Stimulated activated CD4-positive, alpha-beta T cell treated with anti-CD3 and anti-CD28 coated beads, Interleukin-4, amount 100 ng/mL, for 4 hours (primary cell): ENCODE measurements at places on chromosomes 2 and 18.
A peak's percentile ranks its signal among the peaks of the same experiment; 100 is the strongest.

- no peak for DNase-seq
Measured at GRCh38 chr2:147847746-147848391, 3.0 kb downstream of the ACVR2A start.

DNA sequence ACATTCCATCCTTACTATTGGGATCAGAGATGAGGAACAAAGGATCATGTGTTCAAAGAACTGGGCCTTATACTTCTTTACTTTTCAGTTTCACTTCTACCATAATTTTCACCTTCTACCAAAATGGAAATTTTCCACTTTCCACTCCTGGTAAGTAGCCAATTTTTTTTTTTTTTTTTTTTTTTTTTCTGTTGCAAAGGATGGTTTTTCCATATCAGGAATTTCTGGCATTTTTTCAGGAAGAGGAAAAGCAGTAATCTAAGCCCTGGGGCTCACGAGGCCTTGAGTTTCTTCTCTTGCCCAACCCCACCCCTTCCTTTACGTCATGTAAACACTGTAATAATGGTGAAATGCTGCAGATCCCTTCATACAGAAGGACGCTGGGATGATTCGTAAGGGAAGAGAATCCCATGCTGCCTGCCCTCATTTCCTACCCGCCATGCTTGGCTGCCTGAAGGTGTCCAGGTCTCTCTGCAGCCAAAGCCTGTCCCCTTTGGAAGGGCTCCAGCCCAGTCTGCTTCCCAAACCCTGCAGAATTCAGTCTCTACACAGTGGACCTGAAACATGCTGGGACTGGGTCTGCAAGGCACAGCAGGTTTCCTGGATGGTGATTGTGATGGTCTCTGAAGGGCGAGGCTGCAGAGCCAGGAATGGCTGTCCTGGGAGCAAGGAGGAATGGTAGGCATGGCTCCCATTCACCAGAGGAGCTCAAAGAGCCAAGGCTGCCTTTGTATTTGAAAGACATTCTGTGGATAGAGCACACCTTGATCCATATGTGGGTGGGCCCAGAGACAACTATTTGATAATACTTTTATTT, 57.0 kb downstream of the EFR3B start:
- no peak for DNase-seq

DNA sequence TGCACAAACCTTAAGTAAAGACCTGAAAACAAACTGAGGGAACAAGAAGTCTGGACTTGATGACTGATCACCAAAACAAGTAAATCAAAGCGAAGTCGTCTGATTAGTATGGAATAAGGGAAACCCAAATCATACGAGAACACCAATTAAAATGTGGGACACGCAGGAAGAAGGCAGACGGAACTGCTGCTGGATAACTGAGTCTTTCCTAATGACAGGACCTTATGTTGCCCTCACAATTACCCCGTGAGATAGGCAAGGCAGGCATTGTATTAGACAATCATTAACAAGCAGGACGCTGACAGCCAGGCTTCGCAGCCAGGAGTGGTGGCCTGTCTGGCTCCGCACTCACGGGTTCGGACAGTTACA, 614 bp upstream of the COQ10B start:
- DNase-seq, result no peak

GRCh38 chr18:51952844-51953243, 387.2 kb upstream of the DCC start:
- DNase-seq, result no peak

DNA sequence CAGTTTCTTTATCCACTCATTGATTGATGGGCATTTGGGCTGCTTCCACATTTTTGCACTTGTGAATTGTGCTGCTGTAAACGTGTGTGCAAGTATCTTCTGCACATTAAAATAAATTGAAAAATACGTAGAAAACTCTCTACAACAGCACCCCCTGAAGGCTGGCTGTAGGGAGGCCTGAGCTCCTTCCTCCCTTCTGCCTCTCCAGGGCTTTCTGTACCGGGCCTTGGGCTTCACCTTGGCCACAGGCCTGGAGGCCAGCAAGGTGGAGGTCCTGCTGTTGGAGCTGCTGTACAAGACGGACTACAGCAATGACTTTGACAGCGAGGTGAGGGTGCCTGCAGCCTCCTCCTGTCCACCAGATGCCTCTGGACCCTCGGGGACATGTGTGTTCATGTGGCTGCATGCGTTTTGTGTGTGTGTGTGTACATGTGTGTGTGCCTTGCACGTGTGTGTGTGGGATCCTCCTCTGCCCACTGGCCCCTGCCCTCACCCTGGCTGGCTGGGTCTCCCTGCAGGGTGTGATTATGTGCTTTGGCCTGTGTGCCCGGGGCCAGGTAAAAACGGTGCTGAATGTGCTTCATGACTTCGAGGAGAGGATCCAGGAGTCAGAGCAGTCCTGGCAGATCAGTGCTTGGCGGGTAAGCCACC, 29.2 kb downstream of the MROH2A start:
- DNase-seq, result no peak

DNA sequence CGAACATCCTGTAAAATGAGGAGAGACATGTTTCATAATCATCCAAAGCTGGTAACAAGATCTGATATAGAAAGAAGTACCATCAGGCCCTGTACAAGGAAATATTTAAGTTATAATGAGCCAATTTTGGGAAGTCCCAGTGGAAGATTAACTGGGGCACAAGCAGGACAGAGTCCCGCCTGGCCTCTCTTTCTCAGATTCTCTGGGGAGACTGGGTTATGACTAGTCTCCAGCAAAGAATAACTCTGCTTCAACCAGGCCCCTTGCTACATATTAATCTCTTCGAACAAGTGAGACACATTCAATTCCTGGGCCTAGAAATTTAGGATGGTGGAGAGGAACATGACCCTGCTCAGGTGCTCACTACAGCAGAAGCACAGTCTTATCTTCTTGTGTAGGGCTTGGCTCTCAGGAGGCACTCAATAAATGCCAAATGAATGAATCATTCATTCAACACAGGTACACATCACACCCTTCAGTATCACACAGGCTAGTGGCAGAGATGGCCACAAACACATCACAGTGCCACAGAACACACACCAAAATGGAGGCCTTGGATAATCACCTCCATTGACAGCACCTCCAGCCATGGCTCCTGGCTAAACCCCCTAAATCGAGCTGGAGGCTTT, 46.4 kb upstream of the RNF152 start:
- no peak for DNase-seq

DNA sequence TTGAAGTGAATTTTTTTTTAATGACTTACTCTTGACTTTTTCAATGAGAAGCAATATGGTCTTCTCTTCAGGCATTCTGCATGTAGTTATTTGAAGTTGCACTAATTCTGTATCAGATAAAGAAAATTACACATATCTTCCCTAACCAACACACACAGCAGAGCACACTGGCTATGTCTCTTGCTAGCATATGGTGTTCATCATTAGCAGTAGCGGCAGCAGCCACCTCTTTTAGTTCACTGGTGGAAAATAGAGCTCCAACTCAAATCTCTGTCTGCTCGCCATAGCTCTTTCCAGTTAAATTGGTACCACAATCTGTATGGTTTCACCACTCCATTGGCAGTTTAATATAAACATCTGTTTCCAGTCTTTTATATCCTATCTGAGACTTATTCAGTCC, 278.1 kb upstream of the ZEB2 start:
- DNase-seq, result no peak

DNA sequence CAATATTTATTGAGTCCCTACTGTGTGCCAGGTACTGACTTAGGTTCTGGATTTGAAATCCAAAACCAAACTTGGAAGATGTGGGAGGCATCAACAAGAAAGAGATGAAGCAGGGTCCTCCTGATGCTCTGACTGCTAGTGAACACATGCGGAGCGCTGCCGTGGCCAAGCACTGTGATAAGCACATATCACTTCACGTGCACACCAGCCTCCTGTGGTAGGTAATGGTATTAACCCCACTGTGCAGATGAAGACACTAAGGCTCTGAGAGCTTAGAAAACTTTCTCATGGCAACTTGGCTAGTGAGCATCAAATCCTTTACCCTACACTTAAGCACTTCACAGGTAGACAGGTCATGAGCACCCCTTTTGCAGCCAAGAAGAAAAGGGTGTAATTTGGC, 216.1 kb downstream of the HAUS1 start:
- no peak for DNase-seq

- peak; percentile 55 for DNase-seq
Measured at GRCh38 chr2:197286805-197287595, 23.6 kb downstream of the ANKRD44 start.

GRCh38 chr18:48313792-48314191, 95.4 kb downstream of the ZBTB7C start:
- no peak for DNase-seq

- DNase-seq, result no peak
Measured at GRCh38 chr2:127072396-127072795, 34.6 kb downstream of the BIN1 start.

GRCh38 chr2:39061280-39061679, 59.6 kb downstream of the SOS1 start:
- DNase-seq, result no peak

- no peak for DNase-seq
Measured at GRCh38 chr2:3692375-3692774, 11.0 kb upstream of the DCDC2C start.

- DNase-seq, result no peak
Measured at GRCh38 chr18:13112982-13113381, 105.6 kb upstream of the LDLRAD4 start.

DNA sequence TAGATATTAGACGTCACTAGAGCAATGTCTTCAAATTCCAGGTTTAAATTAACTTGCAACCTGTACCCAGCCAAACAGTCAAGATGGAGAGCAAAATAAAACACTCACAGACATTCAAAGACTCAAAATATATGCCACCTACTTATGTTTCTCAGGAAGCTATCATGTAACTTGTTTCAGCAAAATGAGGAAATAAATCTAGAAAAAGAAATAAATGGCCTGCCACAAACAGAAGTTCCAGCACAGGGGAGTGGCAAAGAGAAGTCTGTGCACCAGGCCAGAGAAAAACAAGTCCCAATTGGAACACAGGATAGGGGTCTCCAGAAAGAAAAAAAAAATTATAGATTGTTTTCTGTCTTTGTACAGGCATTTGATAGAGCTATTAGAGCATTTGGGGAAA, 96.7 kb downstream of the LRP2 start:
- DNase-seq, result no peak

- no peak for DNase-seq
Measured at GRCh38 chr18:45059695-45060094, 379.0 kb downstream of the SETBP1 start.

DNA sequence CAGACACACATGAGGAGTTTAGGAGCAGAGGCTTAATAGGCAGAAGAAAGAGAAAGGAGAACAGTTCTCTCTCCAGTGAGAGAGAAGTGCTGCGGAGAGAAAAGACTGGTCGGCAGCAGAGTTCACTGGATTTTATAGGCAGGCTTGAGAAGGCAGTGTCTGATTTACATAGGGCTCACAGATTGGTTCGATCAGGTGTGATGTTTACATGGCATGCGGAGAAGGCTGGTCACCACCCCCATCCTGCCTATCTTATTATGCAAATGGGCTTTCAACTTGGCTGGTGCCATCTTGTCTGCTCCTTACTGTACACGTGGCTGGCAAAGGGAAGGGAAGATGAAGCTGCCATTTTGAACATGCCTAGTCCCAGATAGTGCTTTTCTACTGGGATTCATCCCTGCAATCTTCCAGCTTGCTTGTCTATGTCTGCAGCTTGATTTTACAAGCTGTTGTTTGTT, 113.4 kb downstream of the AP1S3 start:
- DNase-seq, result no peak

- peak; percentile 72 for DNase-seq
Measured at GRCh38 chr2:73993778-73994177, 9.1 kb downstream of the TET3 start.

- no peak for DNase-seq
Measured at GRCh38 chr18:7521226-7521856, 45.8 kb upstream of the PTPRM start.

DNA sequence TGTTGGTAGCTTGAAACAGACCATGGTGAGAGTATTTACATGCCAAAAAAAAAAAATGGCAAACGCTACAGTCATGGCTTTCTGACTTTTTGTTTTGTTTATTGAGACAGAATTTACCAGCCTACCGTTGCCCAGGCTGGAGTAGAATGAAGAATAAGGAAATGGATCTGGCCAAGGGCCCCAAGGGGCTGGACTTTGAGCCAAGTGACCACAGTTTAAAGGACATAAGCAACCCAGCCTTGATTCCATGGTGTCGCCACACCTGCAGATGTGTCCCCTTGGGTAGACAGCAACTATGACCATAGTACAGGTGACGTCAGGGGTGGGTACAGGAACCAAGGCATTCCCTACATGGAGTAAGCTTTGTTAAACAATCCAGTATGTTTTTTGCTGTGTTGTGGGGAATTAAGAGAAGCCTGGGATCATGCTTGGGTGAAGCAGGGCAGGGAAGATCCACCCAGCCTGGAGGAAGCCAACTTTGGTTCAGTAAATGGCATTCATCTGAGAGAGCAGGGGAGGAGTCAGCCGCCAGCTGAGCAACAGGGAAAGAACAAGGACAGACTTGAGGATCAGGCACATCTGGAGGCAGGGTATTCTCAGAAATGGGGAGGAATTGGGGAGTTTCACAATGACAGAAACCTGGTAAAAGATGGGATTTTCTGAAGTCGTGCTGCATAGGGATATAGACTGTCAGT, 110.3 kb upstream of the SH3BP4 start:
- DNase-seq, result no peak

DNA sequence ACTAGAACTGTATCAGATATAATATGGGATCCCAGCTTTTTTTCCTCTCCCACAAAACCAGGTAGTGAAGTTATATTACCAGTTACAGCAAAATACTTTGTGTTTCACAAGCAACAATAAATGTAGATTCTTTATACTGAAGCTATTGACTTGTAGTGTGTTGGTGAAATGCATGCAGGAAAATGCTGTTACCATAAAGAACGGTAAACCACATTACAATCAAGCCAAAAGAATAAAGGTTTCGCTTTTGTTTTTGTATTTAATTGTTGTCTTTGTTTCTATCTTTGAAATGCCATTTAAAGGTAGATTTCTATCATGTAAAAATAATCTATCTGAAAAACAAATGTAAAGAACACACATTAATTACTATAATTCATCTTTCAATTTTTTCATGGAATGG, 77.7 kb upstream of the CSRNP3 start:
- no peak for DNase-seq

DNA sequence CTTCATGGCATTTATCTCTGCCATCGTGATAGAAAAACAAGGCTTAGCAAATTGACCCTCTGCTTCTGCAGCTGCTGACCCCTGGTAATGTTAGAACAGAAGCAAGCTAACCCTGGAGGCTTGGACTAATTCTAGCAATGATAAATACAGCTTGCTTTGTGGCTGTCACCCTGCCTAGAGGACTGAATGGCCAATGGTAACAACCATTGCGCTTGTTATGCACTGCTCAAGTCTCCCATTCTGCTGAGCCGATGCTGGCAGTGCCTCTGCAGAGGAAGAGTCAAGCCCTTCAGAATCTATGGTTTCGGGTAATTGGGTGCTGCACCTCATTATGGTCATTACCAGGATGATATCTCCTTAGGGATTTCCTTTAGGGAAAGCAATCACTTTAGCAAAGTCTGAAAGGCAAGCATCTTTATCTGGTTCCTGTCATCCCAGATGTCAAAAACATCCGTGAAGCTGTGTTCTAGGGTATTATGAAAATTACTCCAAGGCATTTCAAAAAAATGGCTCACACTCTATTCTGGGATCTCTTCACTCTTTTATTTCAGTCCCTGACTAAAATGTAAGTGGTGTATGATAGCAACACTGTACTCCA, 186.8 kb upstream of the DLGAP1 start:
- DNase-seq, result no peak
